ENCODE measurements at places on chromosomes 11 and 22. TPM values are rescaled to one million over a fixed set of nuclear protein-coding genes. Genes with fewer than 3 reads are reported as not detected.

INS gene
- not detected for total RNA-seq

GRCh38 chr22:35708453-35708852, 9.2 kb upstream of the APOL5 start:
- no peak for DNase-seq

GRCh38 chr22:17783312-17783711, 9.0 kb upstream of the BID start:
- DNase-seq = no peak

- peak; percentile 46 for DNase-seq
These were observed 10.6 kb downstream of the CDPF1 start for GRCh38 chr22:46239261-46240048.

DNA sequence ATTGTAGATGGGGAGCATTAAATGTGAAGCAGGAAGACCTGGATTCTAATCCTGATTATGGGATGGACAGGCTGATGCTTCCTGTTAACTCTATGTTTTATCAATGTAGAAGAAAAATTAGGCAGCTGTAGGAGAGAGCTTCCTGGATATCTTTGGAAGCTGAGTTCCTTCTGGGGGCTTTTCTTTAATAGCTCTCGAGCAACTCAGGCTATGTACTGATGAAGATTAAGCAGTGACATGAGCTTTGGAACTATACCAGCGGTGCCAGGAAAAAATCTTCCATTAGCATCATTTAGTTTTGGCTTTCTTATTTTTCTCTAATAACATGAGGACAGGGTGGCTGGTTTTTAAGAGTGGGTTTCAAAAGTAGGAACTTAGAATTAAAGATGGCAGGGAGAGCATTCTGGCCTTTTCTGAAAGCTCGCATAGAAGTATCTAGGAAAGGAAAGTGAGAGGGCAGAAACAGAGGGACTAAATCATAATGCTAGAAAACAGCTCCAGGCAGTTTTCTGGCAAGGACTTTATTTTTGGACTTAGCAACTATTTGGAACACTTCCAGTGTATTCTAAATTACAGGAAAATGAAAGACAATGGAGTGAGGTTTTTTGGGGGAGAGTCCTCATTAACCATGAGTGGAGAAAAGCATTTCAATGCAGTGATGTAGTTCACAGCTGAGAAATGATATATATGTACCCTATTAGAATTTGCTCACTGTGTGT, 69.2 kb upstream of the RRM1 start:
- DNase-seq = no peak

DNA sequence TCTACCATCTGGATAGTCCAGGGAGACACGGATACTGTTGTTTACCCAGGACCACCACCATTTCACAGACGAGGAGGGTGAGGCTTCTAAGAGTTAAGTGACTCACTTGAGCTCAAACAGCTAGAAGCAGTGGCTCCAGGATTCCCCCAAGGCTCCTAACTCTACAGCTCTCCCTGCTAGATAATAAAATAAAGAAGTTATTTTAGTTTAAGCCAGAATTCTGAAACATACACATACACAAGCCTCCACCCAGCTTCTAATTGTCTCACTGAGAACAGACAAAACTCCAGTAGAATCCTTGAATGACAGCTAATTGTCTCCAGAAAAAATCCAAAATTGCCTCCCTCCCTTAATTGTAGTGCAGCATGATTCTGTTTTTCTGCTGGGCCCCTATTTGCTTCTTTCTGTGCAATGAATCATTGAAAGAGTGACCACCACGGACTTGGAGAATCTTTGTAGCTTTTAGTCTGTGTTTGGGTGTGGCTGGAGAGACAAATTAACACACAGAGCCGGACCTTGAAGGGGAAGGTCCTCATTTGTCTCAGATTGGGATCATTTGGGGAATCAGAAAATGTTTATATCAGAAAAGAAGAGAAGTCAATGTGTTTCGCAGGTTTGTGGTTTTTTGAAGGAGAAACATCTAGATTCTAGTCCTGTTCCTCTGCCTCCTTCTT, 64.9 kb downstream of the COMMD9 start:
- no peak for DNase-seq

NCF4 gene
- total RNA-seq = 1.1 TPM

- DNase-seq = no peak
These were observed 21.8 kb upstream of the EIF3M start for GRCh38 chr11:32561835-32562234.

- DNase-seq = peak; percentile 85
These were observed 555.3 kb downstream of the MIAT start for GRCh38 chr22:27212617-27213177.

PRR33 gene
- not detected for total RNA-seq

LMO1 gene
- 6.2 TPM for total RNA-seq

DNA sequence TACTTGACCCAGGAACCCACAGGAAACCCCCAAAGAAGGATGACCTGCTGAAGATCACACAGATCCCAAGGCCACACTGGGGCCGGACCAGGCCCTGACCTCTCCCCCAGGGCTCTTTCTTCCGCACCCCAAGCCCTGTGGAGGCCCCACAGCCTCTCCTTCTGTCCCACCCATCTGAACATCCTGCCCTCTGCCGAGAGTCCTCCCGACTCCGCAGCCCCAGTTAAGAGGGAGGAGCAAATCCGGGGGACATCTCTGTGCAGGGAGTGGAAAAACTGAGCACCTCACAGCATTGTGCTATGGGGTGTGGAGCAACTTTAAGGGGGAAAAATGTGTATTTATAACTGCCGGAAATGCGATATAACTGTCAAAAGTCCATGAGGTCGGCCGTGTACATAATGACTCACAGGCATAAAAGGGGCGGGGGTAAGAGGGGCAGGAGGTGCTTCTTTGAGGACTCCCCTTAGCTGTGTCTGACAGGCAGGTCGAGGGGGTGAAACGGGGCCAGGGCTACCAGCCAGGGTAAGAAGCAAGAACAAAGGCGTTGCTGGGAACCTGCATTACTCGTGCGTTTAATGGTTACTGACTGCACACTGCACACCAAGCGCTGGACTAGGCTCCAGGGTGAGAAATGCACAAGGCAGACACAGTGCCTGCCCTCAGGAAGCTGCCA, 57.2 kb downstream of the WNT11 start:
- no peak for DNase-seq

DNA sequence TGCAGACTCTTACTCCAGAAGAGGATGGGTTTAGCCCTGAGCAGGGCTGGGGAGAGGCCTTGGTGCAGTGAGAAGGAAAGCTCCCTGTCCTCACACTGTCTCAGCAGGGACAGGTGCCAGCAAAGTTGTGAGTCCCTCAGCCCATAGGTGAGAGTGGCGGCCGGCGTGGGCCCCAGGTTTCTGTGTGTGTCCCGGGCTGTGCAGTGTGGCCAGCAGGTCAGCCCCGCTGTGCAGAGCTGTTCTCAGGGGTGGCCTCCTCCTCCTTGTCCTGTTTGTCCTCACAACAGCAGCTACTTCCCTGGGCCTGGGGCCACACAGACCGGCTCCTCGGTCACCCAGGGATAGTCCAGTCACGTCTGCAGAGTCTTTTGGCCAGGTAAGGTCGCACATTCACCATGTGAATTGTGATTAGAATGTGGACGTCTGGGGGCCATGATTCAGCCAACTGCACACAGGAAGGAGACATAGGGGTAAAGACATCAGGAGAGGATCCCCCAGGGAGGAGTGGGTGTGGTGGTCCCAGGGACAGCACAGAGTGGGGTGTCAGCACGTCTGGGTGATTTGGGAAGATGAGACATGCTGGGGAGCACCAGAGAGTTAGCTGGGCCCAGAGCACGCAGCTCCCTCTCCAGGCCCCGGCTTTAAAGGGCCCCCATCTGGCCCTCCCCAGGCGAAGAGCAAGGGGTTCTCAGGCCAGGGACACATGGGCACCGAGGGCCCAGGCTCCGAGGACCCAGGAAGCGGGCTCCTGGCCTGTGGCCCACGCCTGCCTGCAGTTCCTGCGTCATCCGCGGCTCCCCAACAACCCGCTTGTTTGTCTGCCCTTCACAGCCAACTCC, 81.6 kb downstream of the MYEOV start:
- peak; percentile 56 for DNase-seq

Measured in suprapubic skin (tissue), 4 donors.